ENCODE measurements at places on chromosomes 16 and 17. TPM values are rescaled to one million over a fixed set of nuclear protein-coding genes. Genes with fewer than 3 reads are reported as not detected.
A peak's percentile ranks its signal among the peaks of the same experiment; 100 is the strongest.

CCL23 gene
- not detected for total RNA-seq

GRCh38 chr17:78844301-78845005 is 3.8 kb upstream of the USP36 start:
- DNase-seq, result no peak

DNA sequence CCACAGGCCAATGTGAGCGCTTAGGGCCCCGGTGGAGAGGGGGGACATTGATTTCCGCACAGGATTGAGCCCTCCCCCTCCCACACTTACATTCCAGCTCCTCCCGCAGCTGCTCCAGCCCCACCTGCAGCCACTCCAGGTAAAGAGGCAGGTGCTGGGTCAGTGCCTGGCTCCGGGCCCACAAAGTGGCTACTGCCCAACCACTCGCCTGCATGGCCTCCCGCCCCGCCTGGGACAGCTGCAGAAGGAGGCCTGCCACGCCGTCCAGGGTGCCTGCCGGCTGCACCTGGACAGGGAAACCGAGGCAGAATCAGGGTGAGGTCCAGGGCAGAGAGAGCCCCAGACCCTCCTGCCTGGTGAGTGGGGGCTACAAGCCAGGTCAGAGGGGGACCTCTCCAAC is 46.3 kb downstream of the RMI2 start:
- DNase-seq, result no peak

SLC38A8 gene
- total RNA-seq, result 0.45 TPM

EXOSC6 gene
- total RNA-seq, result 38.7 TPM

GRCh38 chr17:34265711-34266110 is 4.3 kb upstream of the CCL7 start:
- DNase-seq, result no peak

DNA sequence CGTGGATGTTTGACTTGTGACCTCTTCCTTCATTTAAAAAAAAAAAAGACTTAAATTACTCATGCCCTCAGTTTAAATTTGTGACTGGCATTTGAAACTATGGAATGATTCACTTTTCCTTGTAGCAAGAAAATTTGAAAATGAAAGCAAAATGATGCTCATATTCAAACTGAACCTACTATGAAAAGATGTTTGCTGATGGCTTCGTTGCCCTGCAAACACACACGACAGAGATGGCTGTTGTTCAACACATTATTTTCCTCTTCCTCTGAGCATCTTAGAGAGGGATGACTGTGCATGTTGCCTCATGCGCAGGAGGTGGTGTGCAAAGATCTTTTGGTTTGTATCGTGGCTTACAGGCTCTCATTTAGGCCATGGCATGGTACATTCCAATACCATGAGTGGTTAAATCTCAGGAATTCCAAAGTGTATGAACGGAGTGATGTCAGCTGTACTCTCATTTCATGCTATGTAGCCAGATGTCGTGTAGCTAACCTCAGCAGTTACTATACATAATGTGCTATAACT is 164.5 kb downstream of the PRKCA start:
- DNase-seq, result no peak

DNA sequence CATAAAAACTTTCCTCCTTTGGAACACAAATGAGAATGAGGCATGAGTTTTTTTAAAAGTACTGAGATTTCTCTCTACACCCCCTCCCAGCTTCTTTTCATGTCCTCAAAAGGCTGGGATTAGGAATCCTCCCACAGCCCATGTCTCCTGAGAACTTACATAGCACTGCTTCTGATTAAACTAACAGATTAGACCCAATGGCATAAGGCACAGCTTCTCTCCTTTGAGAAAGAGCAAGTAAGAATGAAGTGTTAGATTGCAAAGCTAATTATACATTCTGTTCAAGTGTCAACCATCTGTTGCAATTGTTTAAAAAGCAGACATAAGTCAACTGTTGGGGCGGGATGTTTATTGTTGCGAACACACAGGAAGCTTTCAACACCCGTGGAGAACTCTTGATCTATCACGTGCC is 715.1 kb downstream of the CDH11 start:
- DNase-seq, result no peak

DNA sequence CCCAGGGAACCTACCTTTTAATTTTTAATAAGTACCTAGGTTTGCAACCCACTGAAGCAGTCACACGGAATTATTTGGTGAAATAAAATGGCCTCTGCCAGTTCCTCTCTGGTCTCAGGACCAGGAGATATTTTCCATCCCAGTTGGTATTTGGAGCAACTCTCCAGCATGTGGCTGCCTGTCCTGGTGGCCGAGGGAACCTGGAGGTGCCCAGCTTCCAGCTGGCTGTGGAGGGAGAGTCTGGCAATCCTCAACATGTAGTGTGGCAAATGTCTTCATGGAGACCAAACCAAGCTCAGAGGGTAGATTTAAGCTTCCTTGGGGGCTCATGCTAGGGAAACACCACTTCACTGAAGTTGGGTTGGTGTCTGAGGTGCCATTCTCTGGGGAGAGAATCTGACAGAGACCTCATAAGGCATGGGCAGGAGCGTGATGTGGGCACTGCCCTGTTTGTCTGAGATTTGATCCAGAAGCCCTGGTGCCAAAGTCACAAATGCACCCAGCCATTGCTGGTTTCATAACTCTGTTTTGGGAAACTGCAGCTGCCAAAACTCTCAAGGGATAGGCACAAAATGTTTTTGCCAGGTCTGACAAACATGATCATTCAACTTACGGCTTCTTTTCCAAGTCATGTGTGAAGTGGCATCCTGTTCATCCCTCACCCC is 2.8 kb downstream of the MT1X start:
- DNase-seq, result peak; percentile 39

DNA sequence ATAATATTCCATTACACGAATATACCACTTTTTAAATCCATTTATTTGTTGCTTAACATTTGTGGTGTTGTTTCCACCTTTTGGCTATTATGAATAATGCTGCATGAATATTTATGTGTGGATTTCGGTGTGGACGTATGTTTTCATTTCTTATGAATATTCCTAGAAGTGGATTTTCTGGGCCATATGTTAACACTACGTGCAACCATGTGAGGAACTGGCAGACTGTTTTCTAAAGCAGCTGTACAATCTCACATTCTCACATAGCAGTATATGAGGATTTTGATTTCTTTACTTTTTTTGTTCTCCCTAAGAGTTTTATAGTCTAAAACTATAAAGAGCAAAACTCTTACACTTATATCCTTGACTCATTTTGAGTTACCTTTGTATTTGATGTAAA is 143.4 kb downstream of the MAP2K4 start:
- no peak for DNase-seq

MT1X gene
- total RNA-seq, result 6.0 TPM

DNA sequence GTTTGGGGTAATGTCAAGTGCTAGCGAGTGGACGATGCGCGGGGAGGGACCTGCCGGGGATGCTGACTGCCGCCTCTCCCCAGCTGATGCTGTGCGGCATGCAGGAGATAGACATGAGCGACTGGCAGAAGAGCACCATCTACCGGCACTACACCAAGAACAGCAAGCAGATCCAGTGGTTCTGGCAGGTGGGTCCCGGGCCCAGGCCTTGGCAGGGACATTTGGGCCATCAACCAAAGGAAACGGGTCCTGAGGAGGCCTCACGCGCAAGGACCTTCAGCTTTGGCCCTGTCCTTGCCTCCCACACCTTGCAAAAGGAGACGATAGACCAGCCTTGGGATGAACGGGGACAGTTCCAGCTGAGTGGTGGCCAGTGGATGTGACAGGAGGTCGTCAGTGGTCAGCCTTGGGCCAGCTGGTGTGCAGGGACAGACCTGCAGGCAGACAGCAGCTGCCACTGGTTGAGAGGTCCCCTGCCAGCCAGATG is 13.6 kb upstream of the CLEC18A start:
- DNase-seq, result peak; percentile 85

PRR11 gene
- total RNA-seq, result 11.7 TPM

PRSS33 gene
- not detected for total RNA-seq

- no peak for DNase-seq
Observed at GRCh38 chr17:4368341-4368740, 1.9 kb upstream of the UBE2G1 start.

IFI35 gene
- total RNA-seq, result 2.0 TPM

WNT9B gene
- 4.1 TPM for total RNA-seq

SCNN1B gene
- not detected for total RNA-seq

CCL16 gene
- not detected for total RNA-seq

DNA sequence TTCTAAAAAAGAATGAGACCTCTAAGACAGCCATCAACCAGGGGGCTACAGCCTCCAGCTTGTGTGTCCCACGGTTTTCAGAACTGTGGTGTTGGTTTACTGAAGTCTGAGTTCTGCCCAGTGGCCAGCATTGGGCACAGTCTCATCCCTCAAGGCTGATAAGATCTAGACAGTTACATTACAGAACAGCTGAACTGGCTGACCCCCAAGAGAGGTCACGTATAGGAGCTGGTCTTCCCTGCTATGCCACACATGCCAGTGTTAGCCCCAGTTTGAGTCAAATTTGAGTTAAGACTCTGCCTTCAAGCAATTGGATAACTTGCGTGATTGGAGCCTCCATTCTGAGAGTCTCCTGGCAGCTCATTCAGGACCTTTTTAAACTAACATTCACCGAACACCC is 14.8 kb upstream of the NUP93 start:
- no peak for DNase-seq

DNA sequence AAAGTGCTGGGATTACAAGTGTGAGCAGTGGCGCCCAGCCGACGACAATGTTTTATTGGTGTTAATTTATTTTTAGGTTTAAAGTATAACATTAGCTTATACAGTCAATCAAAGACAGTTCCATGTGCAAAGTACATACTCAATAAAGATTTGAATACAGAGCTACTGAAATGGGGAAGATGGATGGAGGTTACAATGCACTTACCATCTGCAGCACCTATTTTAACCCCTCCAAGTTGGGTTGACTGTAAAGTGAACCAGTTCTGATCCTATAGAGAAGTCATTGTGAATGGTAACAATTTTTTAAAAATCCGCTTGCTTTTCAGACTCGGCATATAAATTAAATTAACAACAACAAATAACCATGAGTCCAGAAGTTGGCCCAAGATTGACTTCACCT is 679 bp upstream of the PSKH1 start:
- DNase-seq, result no peak

- no peak for DNase-seq
Observed at GRCh38 chr16:68646953-68647659, 2.0 kb downstream of the CDH3 start.

- no peak for DNase-seq
Observed at GRCh38 chr17:70483624-70484023, 314.3 kb downstream of the KCNJ2 start.

- DNase-seq, result no peak
Observed at GRCh38 chr16:84818989-84819643, 669 bp upstream of the CRISPLD2 start.

- DNase-seq, result peak; percentile 80
Observed at GRCh38 chr17:16521070-16521727, 29.2 kb upstream of the LRRC75A start.

- peak; percentile 86 for DNase-seq
Observed at GRCh38 chr16:89325861-89326471, 108.5 kb downstream of the ZNF778 start.

- no peak for DNase-seq
Observed at GRCh38 chr16:75096656-75097055, 19.9 kb downstream of the LDHD start.

TP53TG3C gene
- total RNA-seq, result not detected

Data from cerebellum (tissue), 4 donors.